ENCODE measurements at places on chromosomes 7 and 10. TPM values are rescaled to one million over a fixed set of nuclear protein-coding genes. Genes with fewer than 3 reads are reported as not detected.

GRCh38 chr7:7956531-7957128, 12.0 kb upstream of the GLCCI1 start:
- no peaks in the 10 kb centered on the region for H3K4me1 ChIP-seq
- no peak overlapping the region for H3K27ac ChIP-seq
- H3K36me3 ChIP-seq: no peaks in the 10 kb centered on the region
- H3K27me3 ChIP-seq: no peaks in the 10 kb centered on the region
- no peak for DNase-seq
- no peak overlapping the region for H3K4me3 ChIP-seq

Gene UNCX
- not detected for total RNA-seq

DNA sequence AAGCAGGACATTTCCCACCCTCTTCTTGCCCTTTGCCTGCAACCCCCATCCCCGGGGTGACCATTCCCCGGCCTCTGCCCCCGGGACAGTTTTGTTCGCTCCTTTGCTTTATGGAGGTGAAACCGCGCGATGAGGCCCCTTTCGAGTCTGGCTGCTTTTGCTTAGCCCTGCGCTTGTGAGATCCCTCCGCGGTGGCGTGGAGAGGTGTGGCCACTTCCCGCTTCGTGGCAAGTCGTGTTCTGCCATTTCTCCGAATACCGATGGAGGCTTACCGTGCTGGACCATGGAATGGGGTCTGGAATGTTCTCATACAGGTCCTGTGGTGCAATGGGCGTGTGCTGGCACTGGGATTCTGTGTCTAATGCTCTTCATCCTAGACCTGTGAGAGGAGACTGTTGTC, 106.7 kb downstream of the LHPP start:
- H3K27me3 ChIP-seq: no peaks in the 10 kb centered on the region
- no peak for DNase-seq
- no peak overlapping the region for H3K27ac ChIP-seq
- no peak overlapping the region for H3K4me3 ChIP-seq

DNA sequence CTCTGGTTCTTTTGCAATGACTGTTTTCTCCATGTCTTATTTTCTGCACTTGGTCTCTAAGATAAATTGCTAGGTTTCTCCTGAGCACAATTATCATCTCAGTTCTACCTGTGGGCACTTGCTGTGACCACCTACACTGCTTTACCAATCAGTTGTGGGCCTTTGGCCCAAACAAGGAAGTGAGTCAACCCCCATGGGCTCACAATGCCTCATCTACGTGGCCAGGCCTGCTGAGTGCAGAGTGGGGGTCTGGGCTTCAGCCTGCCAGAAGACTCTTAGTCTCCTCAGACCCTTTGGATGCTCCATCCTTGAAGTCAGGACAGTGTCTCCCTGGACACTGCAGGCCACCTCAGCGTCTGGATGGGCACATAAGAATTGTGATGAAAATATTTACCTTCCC, 20.3 kb downstream of the SCART1 start:
- no peak overlapping the region for H3K27ac ChIP-seq
- no peak overlapping the region for H3K4me3 ChIP-seq
- H3K27me3 ChIP-seq: no peaks in the 10 kb centered on the region
- H3K4me1 ChIP-seq: no peaks in the 10 kb centered on the region
- DNase-seq: no peak

- H3K4me3 ChIP-seq: no peak overlapping the region
- no peak overlapping the region for H3K27ac ChIP-seq
- no peaks in the 10 kb centered on the region for H3K27me3 ChIP-seq
- DNase-seq: no peak
Measured at GRCh38 chr7:121139427-121139826, 150.9 kb downstream of the CPED1 start.

GRCh38 chr10:6074489-6075301, 12.5 kb upstream of the IL2RA start:
- no peak for DNase-seq
- H3K27me3 ChIP-seq: no peaks in the 10 kb centered on the region
- H3K4me1 ChIP-seq: no peaks in the 10 kb centered on the region
- H3K4me3 ChIP-seq: no peak overlapping the region
- no peaks in the 10 kb centered on the region for H3K36me3 ChIP-seq

Gene VSTM4
- 1.2 TPM for total RNA-seq

DNA sequence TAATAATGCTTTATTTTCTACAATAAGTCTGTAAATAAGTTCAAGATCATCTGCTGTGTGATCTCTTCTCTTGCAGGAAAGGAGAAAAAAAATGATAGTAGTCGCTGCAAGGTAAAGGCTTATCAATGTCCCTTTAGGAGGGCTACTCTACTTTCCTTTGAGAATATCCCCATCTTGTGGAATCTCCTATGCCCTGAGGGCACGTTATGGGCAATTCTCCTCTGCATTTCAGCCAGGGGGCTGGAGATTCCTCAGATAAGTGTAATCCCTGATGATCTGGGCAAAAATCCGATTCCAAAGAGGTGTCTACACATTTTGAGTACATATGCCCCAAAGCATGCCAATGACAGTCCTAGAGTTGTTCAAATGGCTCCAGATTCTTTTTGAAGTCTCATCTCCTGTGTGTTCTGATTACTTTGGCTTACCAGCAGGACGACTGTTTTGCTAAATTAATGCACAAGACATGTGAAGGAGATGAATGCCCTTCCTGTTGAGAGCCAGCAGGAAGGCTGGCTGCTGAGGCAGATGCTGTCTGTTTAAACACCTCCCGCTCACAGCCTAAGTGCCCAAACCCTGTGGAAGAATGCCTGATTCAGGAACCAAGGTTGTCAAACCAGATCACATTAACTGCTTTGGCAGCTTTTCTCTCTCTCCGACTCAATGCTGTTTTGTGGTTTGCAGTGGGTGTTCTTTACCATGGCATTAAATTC, 171.2 kb upstream of the COL1A2 start:
- no peak overlapping the region for H3K27ac ChIP-seq
- H3K4me3 ChIP-seq: no peak overlapping the region
- no peaks in the 10 kb centered on the region for H3K36me3 ChIP-seq
- no peak for DNase-seq

GRCh38 chr10:60135020-60135419, 228.7 kb upstream of the CCDC6 start:
- no peak overlapping the region for H3K4me3 ChIP-seq
- H3K27me3 ChIP-seq: no peaks in the 10 kb centered on the region
- no peaks in the 10 kb centered on the region for H3K36me3 ChIP-seq
- no peak overlapping the region for H3K27ac ChIP-seq
- no peaks in the 10 kb centered on the region for H3K4me1 ChIP-seq
- no peak for DNase-seq

GRCh38 chr7:150397346-150398107, 18.4 kb downstream of the ZNF775 start:
- H3K4me1 ChIP-seq: no peaks in the 10 kb centered on the region
- H3K27me3 ChIP-seq: no peaks in the 10 kb centered on the region
- DNase-seq: no peak
- no peak overlapping the region for H3K27ac ChIP-seq

GRCh38 chr10:99859585-99859984, 77.1 kb downstream of the ABCC2 start:
- no peak for DNase-seq
- H3K27me3 ChIP-seq: no peaks in the 10 kb centered on the region
- H3K4me1 ChIP-seq: no peaks in the 10 kb centered on the region
- H3K27ac ChIP-seq: no peak overlapping the region
